ENCODE measurements at places on chromosomes 12 and 14.

- DNase-seq, result peak; percentile 12
Observed at GRCh38 chr12:123389560-123390351, 5.8 kb downstream of the KMT5A start.

DNA sequence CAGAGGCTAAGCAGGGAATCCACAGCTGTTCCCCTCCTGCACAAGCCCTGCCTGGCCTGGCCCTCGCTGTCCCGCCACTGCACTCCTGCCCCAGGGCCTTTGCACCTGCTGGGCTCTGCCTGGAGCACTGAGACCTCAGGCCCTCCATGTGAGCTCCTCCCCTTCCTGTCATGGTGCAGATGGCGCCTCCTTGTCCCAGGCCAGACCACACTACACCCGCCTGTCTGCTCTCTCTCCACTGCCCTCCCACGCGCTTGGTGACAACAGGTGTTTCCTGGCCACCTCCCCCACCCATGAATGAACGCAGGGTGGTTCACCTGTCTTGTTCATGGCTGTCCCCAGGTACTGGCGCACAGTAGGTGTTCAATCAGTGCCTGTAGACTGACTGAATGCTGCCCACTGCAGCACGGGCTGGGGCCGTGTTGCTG lies 82.9 kb downstream of the NCOR2 start:
- DNase-seq, result no peak

- DNase-seq, result no peak
Observed at GRCh38 chr14:67260965-67261364, 19.7 kb downstream of the PALS1 start.

DNA sequence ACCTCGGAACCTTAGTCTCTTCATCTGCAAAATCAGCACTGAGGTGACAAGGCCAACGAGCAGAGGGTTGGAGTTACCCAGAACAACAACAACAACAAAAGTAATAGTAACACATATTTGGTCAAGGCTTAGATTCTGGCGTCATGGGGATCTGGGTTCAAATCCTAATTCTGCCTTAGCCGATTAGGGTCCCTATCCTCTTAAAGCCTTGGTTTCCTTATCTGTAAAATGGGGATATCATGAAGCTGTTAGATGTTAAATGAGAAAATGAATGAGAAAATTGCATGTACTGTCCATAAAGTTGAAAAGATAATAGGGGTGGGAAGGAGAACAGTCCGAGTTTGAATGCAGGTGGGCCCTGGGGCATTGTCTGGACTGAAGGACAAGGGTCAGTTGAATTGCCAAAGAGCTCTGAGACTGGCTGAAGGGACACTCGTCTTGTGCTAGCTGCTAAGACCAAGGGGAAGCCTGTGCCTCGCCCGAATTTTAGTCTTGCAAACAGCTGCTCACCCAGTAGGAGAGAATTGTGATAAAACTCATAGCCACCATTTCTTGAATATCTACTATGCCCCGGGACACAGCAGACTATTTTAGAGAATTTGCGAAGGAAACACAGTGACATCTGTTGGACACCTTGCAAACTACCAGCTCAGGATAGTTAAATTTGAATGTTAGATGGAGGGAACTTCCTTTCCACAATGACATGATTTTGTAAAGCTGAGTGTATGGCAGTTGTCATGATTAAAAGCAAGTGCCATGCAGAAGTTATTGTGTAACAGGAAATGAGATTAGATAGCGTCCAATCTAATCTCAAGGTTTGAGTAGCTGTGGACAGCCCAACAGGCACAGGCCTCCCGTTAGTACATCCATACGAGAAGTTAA lies 6.8 kb upstream of the HNF1A start:
- no peak for DNase-seq

- DNase-seq, result no peak
Observed at GRCh38 chr14:75283833-75284563, 5.4 kb downstream of the FOS start.

GRCh38 chr14:95417492-95417891 lies 97.8 kb upstream of the CLMN start:
- DNase-seq, result no peak

DNA sequence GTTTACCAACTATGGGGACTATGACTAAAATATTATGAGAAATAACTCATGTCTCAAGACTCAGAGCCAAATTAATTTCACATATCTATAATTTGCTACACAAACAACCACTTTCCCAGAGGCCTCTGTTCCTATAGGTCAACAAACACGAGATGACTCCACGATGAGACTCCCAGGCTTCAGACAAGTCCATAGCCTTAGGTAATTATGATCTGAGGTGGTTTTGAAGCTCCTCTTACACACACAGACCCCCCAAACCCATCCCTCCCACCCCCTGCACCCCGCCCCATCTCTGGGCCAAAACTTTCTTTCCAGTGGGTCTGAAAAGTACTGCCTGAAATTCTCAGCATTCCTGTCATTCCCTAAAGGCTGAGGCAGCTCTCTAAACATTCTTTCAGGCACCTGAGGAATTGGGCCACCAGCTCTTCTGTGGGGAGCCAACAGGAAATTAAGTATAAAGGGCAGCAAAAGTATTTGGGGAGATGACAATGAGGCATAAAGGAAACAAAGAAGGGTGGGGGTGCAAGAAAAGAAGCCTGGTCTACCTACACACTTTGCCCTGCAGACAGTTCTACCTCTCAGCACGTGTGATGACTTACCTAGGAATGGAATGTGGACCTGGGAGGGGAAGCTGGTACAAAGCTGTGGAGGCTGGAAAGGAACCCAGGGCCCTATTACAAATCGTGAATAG lies 143.6 kb downstream of the PAWR start:
- DNase-seq, result no peak
